Activated CD8-positive, alpha-beta memory T cell treated with anti-CD3 and anti-CD28 coated beads for 48 hours (primary cell): ENCODE measurements at places on chromosomes 7 and 10.

DNA sequence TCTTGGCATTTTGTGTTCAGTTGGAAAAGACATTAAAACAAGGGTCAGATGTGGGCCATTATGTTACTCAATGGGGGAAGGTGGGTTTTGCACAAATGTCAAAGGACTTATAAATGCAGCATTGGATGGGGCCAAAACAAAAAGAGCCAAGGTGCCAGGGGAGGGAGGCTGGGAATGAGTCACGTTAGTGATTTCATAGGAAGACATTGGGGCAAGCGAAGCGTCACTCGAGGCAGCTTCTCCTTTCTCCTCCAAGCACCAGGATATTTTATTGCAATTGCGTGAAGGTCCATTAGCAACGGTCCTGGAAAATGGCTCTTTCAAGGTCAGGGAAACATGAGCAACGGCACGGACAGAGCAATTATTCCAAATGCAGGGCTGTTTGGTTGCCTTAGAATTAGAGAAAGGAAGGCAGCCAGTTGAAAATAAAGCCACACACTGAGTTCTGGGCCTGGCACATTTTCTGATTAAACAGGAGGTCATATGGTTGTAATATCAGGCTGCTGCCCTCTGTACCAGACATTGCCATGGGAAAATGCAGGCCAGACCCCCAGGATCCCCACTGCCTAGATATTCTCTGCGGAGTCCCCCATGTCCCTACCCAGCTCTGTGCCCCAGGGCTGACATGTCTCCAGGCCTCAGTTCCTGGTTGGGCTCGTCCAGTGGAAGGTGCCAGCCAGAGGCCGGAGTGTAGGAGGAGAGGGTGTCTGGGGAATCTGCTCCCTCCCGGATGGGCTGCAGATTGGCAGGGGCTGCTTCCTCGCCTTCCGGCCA lies 63.3 kb upstream of the NANOS1 start:
- no peak for DNase-seq

DNA sequence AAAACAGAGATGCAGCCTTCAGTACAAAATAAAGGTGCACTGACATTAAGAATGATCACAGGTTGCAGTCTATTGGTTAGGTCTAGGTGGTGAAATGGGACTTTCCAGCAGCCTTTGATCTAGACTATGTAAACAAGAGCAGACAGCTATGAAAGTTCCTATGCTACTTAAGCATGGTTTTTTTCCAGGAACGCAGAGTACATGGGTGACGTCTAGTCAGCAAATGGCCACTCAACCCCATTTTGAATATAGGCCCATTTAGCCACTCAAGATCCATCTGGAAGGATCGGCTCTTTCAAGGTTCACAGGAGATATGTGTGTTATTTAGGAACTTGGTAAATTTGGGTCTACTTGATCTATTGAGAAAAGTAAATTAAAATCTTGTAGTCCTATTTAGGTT lies 1424.6 kb upstream of the LRRTM3 start:
- DNase-seq: no peak

- no peak for DNase-seq
Measured at GRCh38 chr10:107474650-107475049, 310.1 kb upstream of the SORCS1 start.

DNA sequence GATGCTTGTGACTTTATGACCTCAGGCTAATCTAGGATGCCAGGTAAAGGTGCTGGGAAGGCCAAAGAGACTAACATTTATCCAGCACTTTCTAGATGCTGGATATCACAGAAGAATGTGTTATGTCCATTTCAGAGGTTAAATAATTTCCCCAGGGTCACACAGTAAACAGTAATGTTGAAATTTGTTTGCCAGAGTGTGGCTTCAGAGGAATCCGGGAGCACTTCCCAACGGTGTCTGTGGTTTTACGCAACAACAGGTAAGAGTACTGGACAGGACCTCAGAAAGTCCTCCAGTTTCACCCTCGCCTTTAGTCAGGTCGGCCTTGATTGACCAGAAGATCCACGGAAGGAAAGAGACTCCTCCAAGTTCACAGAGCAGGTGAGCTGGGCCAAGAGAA lies 1.7 kb downstream of the SHTN1 start:
- DNase-seq: no peak

GRCh38 chr7:154836021-154836448 lies 166.9 kb downstream of the PAXIP1 start:
- no peak for DNase-seq

DNA sequence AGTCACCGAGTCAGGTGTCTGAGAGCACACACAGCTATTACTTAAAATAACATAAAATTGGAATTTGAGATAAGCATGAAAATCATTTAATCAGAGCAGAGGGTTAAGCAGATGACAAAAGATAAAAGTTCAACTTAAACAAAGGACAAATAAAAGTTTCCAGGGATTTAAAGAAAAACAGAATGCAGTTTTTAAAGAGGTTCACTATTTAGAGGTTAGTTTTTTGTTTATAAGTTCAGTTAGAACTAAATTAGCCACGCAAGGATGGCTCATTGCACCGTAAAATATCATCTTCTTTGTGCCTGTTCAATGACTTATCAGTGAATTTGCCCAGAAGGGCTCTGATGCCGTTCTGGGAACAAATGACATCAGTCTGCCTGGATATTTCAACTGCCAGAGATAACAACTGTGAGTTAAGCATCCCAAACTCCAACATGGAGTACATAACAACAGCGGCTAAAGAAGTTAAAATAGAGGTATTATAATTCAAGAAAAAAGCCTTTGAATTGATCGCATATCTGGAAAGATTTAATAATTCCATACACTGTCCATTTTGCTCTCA lies 107.8 kb downstream of the ANK3 start:
- no peak for DNase-seq

GRCh38 chr7:107150375-107151073 lies 18.3 kb upstream of the HBP1 start:
- DNase-seq: peak; percentile 52

- DNase-seq: no peak
Measured at GRCh38 chr7:23044581-23044980, 30.7 kb upstream of the HYCC1 start.

GRCh38 chr10:4316161-4316810 lies 509.7 kb upstream of the AKR1E2 start:
- DNase-seq: no peak

DNA sequence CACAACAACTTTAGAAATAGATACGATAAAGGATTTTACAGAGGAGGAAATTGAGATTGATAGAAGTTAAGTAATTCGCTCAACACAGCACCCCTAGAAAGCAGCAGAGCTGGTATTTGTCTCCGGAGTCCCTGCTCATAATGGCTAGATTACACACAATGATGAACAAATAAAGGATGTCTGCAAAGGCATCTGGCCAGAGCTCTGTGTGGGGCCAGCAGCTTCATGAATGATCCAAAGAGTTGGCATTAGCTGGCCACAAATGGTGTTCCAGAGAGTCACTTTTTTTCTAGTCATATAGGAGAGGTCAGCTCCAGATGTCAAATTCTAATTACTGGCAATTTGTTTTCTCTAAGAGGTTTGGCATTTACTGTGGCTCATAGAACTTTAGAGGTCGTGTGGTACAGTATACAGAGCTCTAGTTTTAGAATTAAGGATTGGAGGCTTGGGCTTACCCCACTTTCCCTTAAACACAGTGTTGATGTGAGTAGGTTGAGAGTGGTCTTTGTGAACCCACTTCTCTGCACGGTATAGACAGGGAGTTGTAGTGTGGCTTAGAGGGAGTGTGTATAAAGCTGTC lies 186.2 kb downstream of the BICC1 start:
- no peak for DNase-seq
